HFF-Myc (cell line): ENCODE measurements at places on chromosomes 7 and 10.

DNA sequence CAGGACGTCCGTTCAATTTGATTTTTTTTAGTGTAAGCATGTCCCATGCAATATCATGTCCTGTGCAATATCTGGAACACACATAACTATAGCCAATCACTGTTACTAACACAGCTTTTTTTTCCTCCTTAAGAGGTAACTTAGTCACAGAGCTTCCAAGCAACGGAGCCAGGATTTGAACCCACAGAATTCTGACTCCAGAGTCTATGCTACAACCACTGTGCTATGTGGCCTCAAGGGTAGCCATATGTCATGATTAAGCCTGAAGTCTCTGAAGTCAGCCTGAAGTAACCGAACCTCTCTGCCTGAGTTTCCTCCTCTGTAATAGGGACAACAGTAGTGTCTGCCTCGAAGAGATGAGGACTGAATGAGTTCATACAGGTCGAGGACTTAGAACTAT lies 42.2 kb upstream of the TCF7L2 start:
- DNase-seq: no peak

GRCh38 chr10:21021843-21022594 lies 124.9 kb upstream of the NEBL start:
- DNase-seq: no peak

- DNase-seq: no peak
Measured at GRCh38 chr7:157542068-157543021, 205.5 kb downstream of the DNAJB6 start.

GRCh38 chr7:135575296-135575695 lies 17.6 kb downstream of the NUP205 start:
- DNase-seq: no peak

DNA sequence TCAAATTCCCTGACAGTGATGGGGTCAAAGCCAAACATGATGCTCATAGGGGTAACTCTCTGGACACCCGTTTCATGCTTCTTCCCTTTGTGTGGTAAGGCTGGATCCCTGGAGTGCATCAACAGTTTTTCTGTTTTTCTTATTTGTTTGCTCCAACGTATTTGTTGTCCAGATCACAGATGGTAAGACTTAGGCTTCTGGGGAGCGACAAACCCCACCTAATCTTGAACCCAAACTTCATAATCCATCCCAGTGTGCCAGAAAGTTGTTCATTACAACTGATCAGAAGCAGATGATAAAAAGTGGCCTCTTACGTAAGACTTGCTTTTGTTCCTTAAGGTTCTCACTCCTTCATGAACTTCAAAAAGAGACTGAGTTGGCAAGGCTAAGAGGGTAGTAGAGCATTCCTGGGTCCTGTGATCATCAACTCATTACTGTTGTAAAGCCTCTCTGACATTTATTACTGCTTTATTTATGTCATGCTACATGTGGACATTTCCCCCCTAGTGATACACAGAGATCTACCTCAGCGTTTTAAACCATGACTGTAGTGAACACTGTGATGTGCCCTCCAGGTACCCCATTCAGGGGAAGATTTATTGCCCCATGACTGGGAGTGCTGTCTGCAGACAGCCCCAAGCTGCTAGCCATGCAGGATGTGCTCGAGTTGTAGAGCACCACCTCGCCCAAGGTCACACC lies 125.6 kb downstream of the CCDC71L start:
- peak; percentile 17 for DNase-seq

GRCh38 chr7:159022238-159022993 lies 122.3 kb downstream of the VIPR2 start:
- no peak for DNase-seq

DNA sequence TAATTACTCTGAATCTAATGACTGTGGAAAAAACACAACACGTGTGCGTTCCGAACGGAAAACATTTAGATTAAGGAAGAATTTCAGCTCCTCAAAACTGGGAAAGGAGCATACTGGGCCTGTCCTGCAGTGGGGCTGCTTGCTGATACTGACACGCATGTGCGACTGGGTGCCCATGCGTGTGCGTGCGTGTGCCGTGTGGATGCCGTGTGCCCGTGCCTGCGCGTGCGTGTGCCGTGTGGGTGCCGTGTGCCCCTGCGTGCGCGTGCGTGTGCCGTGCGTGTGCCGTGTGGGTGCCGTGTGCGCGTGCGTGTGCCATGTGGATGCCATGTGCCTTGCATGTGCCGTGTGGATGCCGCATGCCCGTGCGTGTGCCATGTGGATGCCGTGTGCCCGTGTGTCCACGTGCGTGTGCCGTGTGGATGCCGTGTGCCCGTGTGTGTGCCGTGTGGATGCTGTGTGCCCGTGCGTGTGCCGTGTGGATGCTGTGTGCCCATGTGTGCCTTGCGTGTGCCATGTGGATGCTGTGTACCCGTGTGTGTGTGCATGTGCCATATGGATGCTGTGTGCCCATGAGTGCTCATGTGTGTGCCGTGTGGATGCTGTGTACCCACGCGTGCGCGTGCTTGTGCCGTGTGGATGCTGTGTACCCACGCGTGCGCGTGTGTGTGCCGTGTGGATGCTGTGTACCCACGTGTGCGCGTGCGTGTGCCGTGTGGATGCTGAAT lies 28.2 kb downstream of the PWWP2B start:
- DNase-seq: no peak

- DNase-seq: peak; percentile 49
Measured at GRCh38 chr7:80018941-80019808, 115.5 kb upstream of the GNAI1 start.

- no peak for DNase-seq
Measured at GRCh38 chr7:30980751-30981150, 17.0 kb downstream of the GHRHR start.

GRCh38 chr7:129169686-129170440 lies 18.6 kb upstream of the SMO start:
- DNase-seq: no peak

DNA sequence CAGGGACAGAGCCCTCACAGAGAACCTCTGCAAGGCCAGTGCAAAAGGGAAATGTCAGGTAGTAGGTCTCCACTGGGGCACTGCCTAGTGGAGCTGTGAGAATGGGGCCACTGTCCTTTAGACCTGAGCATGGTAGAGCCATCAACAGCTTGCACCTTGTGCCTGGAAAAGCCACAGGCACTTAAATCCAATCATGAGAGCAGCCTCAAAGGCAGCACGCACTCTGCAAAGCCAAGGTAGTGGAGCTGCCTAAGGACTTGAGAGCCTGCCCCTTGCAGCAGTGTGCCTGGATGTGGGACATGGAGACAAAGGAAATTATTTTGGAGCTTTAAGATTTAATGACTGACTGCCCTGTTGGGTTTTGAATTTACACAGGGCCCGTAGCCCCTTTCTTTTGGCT lies 918.5 kb upstream of the POT1 start:
- DNase-seq: no peak

DNA sequence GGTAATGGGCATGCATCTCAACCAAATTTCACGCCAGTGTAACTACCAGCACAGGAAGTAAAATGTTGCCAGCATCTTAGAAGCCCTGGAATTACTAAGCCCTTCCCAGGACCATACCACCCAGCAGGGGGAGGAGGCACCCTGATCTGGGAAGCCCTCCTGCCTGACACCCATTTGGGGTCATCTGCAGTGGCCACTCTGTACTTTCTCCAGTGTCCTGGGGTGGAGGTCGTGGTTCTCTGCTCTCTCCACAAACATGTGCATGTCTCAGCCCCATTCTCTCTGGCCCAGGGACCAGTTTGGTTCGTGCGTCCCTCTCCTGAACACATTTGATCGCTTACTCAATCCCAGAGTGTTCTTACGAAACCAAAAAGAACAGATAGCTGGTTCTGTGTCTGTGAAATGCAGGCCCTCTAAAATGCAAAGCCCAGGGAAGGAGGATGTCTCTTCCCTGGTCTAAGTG lies 9.4 kb upstream of the LRRC27 start:
- no peak for DNase-seq

DNA sequence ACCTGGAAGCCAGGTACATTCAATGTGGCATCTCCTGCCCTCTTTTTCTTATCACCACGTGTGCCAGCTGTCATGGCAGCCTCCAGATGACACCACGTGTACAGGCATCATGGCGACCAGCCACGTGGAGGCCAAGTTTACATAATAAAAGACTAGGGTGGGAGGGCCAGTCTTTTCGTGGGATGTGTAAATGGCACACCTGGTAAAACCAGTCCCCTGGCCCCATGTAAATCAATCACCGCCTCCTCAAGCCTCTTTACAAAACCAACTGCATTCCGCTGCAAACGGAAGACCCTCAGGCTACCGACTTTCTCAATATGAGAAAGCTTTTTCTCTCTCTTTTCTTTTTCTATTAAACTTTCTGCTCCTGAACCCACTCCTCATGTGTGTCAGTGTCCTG lies 65.1 kb upstream of the PHF14 start:
- no peak for DNase-seq

DNA sequence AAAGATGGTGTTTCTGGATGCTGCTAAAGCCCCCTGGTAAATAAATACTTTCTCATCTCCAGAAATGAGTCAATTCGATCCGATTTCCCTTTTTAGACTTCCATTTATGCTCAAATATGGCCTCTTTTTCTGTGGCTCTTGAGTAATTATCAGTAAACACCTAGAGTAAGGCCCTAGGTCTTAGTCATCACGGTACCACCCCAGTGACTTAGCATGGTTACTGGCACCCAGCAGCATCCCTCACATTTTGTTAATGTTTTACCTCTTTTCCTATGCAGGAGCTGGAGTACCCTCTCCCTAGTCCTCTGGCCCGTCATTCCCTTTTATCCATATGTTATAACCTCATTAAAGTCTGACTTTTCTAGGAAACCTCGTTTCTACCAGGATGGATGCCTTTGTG lies 19.5 kb downstream of the CHN2 start:
- DNase-seq: no peak

- DNase-seq: no peak
Measured at GRCh38 chr10:30373596-30374327, 24.7 kb upstream of the MTPAP start.

- DNase-seq: no peak
Measured at GRCh38 chr7:39270018-39270417, 292.3 kb downstream of the POU6F2 start.

GRCh38 chr10:80493522-80494051 lies 39.5 kb downstream of the TSPAN14 start:
- DNase-seq: no peak

- no peak for DNase-seq
Measured at GRCh38 chr10:116926426-116926825, 77.1 kb downstream of the ENO4 start.

- DNase-seq: no peak
Measured at GRCh38 chr7:43674559-43675436, 54.5 kb downstream of the COA1 start.

DNA sequence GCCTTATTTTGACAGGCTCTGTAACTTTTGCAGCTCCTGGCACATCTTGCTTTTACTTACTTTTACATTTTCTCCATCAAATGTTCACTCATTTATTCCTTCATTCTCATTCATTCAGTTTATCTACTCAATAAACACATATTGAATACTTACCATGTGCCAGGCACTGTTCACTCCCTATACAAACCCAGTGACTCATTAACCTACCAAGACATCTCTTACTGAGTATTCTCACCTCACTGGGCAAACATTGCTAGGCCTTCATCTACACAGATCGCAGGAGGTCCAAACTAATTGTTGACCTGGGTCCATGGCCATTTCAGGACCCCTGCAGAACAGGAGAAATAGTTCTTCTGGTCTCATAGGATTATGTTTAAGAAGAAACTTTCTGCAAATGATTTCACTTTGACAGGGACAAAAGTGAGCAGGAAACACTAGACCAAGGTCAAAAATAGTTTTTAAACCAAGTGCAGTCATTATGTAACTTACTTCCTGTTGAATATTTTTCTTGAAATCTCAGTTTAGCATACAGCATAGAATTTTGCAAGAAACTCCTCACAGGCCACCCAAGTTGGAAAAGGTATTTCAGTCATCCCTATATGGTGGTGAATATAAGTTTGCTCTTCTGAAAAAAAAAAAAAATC lies 17.6 kb downstream of the SLC26A4 start:
- DNase-seq: no peak
